ENCODE measurements at places on chromosomes 5 and 9.

- peak; percentile 14 for DNase-seq
Measured at GRCh38 chr9:122005597-122005996, 87.5 kb downstream of the TTLL11 start.

GRCh38 chr5:76504901-76505564 lies 101.9 kb downstream of the IQGAP2 start:
- DNase-seq, result no peak

DNA sequence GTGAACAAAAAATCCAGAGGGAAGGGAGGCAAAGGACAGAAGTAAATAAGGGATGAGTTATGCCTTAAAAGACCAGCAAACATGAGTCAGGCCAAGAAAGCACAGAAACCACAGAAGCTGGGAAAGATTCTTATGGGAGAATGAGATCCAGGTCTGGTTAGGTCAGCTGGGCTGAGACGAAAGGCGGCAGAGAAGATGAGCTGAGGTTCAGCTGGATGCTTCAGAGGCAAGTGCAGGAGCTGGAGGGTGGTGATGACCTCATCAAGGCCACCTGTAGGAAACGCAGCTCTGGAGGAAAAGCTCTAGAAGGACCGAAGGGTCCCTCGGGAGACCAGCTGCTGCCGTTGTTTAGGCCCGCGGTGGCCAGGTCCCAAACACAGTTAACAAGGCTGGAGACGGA lies 152.0 kb downstream of the MYO10 start:
- no peak for DNase-seq

- no peak for DNase-seq
Measured at GRCh38 chr5:144295284-144295683, 124.6 kb downstream of the KCTD16 start.

DNA sequence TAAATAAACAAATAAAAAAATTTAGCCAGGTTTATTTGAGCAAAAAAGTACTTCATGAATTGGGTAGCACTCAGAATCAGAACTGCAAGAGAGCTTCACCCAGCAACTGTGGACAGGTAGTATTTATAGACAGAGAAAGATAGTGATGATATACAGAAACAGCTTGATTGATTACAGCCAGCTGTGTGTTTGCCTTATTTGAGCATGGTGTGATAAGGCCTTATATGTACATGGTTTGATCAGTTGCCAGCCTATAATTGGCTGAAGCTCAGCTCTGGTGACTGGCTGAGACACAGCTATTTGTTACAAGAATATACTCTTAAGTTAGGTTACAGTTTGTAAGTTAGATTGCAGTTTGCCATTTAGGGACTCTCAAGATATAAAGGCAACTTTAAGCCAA lies 34.3 kb upstream of the ARL15 start:
- DNase-seq, result no peak

GRCh38 chr9:131185924-131186323 lies 60.5 kb downstream of the NUP214 start:
- DNase-seq, result no peak

DNA sequence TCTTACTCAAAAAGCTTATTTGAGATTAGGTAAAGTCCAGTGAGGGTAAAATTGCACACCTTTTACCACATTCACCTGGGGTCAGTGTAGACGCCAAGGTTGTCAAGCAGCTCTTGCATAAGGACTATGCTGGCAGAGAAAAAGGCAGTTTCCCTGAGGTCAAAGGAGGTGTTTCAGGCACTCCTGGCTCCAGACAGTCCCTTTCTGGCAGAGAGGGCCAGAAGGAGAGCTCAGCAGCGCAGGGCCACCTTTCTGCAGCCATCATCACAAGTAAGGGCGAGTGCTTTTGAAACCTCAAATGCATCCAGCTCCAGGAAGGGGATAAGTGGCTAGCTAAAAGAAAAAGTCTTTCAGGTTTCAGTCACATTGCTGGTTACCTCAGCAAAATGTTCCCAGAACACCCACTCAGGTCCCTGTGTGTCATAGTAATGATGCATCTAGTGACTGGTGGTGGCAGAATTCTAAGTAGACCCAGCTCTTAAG lies 16.7 kb upstream of the IL13 start:
- no peak for DNase-seq

DNA sequence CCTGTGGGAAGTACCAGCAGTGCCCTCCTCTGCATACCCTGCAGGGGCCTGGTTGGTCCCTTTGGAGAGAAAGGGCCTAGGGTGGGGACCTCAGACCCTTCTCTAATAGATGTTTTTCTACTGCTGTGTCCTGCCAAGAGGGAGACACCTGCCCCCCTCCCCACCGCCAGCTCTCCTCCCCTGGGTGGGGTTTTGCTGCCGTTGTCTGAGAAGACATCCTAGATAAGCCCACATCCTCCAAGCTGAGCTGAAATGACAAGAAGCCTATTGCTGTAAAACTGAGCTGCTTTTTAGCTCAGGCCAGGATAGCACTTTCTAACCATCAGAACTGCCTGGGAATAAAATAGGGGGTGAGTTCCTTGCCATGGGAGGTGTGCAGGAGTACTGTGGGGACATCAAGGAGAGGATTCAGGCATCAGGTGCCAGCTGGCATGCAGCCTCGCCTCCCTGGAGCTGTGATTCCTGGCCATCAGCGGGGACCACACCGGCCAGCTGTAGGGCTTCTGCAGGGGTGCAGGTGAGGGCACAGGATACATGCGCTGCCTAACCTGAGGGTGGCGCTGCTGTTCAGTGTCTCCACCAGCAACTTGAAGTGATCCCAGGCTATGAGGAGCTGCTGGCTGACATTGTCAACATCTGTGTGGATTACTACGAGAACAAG lies 37.9 kb downstream of the CYFIP2 start:
- peak; percentile 39 for DNase-seq

- no peak for DNase-seq
Measured at GRCh38 chr5:81776258-81776657, 25.4 kb upstream of the SSBP2 start.

DNA sequence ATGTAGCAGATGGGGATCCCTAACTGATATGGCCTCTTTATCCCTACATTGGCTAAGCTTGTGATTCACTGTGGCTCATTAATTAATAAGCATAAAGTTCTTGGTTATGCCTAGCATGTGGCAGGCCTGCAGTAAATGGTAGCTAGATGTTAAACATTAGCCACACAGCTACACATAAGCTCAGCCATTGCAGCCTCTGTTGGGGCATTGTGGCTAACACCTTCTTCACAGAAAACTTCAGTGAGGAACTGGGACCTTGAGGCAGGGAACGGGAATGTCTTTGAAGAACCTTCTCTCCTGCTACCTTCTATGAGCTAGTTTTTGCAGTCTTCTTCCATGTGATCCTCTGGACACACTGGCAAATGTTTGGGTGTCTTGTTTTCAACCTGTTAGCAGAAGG lies 338.2 kb downstream of the NTRK2 start:
- no peak for DNase-seq

Measured in K562 (cell line).